ENCODE measurements at places on chromosomes 7 and 10. TPM values are rescaled to one million over a fixed set of nuclear protein-coding genes. Genes with fewer than 3 reads are reported as not detected.

DNA sequence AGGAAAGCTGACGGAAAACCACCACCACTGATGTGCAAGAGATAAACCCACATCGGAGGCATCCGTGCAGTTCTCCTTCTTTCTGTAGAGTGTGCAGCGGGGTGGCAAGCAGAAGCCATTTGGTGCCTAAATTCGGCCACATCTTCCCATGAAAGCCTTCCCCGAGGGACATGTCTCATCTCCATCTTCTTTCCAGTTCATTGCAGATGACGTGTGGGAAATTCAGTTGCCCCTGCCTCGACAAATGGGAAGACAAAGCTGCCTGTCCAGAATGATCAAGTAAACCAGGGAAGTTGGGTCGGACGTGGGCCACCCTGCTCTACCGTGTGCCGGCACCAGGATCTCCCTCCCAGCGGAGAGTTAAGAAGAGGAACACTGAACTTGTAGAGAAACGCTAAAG, 14.5 kb downstream of the BEND7 start:
- no peak for DNase-seq

- no peak for DNase-seq
Observed at GRCh38 chr10:126102636-126103035, 206.3 kb downstream of the FANK1 start.

- peak; percentile 15 for DNase-seq
Observed at GRCh38 chr10:100510533-100511308, 8.9 kb downstream of the SEC31B start.

DNA sequence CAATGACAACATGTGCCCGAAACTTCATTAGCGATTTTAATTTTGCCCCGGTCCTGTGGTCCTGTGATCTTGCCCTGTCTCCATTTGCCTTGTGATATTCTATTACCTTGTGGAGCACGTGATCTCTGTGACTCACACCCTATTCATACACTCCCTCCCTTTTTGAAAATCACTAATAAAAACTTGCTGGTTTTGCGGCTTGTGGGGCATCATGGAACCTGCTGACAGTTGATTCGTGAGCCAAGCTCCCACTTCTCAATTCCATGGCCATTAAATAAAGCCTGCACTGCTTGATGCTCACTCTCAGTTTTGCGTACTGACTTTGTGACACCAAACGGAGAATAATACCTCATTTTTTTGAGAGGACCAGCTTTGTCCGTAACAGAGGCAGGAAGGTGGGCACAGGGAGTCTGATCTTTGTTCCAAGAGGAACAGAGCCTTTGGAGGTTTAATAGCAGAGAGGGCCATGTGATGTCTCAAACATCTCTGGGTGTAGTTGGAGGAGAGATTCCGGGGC, 3.8 kb upstream of the ADAMTS14 start:
- DNase-seq: no peak

- DNase-seq: no peak
Observed at GRCh38 chr7:14233868-14234369, 244.5 kb upstream of the ETV1 start.

DNA sequence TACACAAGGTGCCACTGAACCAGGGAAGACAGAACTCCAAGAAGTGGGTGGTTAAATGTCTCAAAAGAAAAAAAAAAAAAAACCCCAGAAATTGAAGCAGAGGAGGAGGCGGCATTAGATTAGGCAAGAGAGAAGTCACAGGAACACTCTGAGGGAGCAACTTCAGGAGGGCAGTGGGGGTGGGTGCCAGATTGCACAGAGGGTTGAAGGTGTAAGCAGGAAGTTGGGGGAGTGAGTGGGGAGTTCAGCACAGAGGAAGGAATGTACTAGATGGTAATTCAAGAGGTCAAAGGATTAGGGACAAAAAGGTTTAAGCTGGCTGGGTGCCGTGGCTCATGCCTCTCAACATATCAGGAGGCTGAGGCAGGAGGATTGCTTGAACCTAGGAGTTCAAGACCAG, 110.0 kb upstream of the PDLIM1 start:
- peak; percentile 60 for DNase-seq

DNA sequence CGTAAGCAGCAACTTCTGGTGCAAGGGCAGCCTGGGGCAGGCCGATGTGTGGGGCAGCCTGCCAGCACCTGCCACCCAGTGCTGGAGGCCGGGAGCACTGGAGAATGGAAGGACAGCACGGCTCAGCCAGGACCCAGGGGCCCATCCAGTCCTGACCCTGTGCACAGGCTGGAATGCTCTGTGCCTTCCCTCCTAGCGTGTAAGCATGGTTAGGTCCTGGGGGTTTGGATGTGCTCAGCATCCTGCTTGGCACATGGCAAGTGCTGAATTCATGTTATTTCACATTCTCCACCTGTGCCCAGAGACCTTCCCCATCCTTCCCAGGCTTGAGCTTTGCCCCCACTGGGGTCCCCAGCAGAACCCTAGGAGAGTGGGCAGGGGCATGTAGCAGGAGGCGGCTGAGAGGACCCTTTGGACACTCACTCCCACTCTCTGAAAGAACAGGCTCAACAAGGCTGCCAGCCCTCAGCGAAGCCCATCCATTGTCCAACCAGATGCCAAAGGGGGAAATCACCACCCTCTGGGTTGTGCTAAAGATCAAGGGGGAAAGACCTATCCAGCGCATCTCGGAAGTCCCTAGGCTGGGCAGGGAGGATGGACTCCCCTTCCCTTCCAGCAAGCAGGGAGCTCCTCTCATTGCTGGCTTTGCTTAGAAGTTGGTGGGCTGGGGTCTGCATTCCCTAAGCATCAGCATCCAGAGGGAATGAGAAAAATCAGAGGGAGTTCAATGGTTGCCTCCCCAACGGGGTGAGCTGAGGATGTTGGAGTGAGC, 29.7 kb downstream of the ANXA8 start:
- DNase-seq: no peak

DNA sequence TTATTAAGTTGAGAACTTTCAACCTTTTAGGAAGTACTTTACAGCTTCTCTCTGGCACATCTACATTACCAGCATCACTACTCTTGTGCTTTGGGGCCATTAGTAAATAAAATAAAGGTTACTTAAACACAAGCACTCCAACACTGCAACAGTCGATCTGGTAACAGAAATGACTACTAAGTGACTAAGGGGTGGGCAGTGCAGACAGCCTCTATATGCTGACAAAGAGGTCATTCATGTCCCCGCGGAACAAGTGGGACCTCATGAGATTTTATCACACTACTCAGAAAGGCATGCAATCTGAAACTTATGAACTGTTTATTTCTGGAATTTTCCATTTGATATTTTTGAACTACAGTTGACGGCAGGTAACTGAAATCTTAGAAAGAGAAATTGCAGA, 111.3 kb upstream of the DNAJB12 start:
- DNase-seq: no peak

NOS3 gene
- total RNA-seq: 0.15 TPM

GBX1 gene
- not detected for total RNA-seq
